Activated CD4-positive, alpha-beta T cell treated with anti-CD3 and anti-CD28 coated beads, Interleukin-2, amount 10 ng/mL, durations not matched to agents 24 days and 14 days (primary cell): ENCODE measurements at places on chromosomes 2 and 18.

DNA sequence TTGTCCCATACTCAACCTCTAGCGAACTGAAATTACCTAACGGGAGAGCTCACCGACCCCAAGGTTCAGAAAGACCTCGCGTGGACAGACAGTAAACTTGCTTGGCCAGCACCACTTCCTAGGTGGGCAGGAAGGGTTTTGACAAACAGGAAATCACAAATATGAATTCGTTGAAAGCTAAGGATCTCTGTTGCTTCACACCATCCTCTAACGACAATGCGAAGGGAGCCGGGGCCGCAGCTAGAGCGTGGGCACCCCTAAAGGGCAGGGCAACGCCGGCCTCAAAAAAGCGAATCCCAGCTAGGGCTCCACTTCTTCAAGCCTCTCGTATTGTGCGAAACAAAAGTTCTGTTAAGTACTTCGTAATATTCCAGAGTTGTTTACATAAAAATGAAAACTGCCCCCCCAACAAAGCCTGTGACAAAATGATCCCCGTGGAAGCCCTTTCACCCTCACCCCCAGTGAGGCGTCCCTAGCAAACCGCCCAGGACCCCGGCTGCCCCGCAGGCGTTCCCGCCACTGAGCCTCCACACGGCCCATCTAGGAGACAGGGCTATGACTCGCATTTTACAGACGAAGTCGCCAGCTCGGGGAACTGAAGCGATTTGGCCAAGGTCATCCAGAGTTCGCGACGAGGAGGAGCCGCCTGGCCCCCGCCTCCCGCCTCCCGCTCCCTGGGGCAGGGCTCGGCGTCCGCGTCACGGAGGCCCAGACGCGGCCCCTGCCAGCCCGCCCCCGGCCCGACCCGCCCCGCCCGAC, 548 bp downstream of the KANSL3 start:
- DNase-seq = peak; percentile 95

DNA sequence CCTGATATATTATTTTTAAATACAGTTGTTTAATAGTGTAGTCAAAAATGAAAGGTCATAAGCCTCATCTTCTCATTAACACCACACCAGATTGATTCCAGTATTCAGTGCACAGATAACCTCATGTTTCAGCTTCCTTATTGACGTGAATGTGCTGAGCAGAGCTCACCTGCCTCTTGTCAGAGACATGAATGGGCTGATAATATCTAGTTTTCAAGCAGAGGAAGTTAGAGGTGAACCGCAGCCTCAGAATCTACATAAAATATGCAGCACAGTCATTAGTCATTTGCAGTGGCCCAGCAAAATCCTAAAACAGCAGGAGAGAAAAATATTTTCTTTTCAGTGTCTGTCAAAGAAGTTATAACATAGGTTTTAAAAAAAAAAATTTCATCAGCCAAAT, 216.2 kb downstream of the GBX2 start:
- peak; percentile 83 for DNase-seq

DNA sequence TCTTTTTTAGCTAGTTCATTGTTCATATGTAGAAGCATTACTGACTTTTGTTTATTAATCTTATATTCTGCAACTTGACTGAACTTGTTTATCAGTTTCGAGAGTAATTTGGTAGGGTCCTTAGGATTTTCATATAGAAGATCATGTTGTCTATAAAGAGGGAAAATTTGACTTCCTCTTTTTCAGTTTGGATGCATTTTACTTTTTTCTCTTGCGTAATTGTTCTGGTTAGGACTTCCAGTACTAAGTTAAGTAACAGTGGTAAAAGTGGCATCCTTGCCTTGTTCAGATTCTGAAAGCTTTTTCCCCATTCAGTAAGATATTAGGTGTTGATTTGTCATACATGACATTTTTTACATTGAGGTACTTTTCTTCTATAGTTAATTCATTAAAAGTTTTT, 726.0 kb downstream of the KCNJ3 start:
- DNase-seq = no peak

GRCh38 chr2:224786848-224787247, 70.7 kb upstream of the CCDC195 start:
- no peak for DNase-seq

DNA sequence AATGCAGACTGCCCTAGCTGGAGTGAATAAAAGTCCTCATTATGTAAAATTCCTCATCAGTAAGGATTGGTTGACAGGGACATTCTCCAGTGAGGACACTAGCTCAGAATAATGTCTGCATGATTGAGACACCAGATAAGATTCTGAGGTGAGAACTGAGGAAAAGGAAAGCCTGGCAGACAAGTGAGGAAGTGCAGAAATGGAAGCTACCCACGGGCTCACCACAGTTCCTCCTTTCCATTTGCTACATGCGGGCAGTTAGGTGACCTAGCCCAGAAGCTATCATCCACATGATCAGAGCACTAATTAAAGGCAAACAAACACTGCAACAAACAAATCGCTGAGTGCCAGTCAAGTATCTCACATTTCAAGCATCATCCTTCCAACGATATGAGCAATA, 27.7 kb downstream of the NETO1 start:
- DNase-seq = no peak

DNA sequence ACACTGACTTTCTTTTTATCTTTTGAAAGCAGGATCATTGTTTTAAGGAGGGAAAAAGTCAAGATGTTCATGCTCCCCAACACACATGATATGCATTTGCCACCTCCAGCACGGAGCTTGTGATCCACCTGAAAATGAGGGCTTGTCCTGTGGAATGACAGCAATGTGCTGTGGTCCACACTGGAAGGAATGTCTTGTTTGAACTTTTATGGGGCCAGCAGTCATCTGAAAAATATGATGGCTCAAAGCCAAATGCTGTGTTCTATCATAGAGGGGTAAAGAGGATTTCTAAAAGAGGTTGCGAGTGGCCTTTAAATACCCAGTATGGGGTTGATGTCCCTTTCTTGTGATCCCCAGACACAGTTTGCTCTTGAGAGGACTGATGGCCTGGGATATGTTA, 226.5 kb upstream of the SPRED2 start:
- DNase-seq = no peak

DNA sequence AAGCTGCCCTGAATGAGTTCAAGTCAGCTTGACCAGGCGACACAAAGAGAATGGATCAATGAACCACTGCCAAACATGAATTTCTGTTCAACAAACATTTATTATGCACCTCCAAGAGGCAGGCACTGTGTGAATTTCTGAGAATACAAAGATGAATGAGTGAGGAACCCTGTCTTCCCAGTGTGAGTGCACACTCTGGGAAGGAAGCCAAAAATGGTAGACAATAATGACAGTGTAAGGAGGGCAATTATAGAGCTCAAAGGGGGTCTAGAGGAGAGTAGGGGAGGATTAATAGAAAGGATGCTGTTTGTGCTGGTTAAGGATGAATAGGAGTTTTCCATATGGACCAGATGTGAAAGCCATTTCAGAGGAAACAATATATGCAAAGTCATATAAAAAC, 213.4 kb downstream of the DCC start:
- no peak for DNase-seq

DNA sequence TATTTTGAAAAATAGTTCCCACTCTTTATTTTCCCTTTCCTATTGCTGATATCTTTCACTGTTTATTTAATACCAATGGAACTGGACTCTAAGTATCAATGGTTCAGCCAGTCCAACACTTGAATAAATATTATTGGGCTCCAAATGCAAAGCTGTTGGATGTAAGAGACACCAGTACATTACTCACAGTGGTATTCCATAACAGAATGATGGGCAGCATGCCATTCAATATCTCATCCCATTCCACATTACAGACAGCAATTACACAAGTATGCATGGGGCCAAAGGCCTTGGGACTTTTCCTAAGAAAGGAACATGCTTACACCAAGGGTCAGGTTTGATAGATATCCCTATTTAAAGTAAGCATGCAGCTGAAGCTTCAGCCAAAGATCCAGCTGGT, 231.9 kb downstream of the RND3 start:
- DNase-seq = no peak

GRCh38 chr18:62732617-62733016, 17.3 kb downstream of the PHLPP1 start:
- DNase-seq = no peak

DNA sequence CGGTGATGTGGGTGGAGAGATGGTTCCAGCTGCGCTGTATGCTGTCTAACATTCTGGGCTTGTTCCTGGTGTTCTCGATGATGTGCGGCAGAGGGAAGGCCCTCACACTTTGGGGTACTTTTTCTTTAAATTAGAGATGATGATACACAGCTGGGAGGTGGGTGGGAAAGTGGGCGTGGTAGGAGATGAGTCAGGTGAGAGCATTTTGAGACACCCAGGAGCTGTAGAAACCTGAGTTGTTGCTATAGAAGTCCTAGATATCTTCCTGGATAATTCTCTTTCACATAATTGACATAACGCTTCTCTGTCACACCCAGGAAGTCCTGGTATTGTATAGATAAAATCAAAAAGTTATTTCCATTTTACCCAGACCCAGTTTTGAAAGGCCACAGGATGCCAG, 103.8 kb upstream of the ALKAL2 start:
- DNase-seq = peak; percentile 52

DNA sequence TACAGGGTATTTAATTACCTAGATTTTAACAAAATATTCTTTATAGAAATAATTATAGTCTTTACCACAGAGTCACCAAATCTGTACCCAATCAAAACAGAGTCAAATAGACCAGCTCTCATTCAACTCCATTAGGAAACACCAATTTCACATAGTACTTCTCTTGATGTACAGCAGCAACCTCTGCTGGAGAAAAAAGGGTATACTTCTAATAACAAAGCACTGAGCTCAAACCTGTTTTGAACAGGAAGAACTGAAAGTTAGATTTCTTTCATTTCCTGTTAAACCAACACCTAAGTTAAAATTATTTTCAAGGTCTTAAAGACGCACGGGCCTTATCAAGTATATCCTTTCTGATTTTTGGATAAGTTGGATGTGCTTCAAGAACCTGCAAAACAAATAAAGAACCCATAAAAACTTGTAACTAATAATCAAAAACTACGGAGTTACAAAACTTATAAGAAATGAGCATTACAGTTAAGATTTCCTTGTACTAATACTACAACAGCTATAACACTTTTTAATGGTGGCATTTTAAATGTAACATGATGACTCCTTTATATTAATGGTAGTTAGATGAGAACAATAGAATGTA, 79.0 kb downstream of the TTC21B start:
- peak; percentile 76 for DNase-seq

- no peak for DNase-seq
These were observed 47.1 kb downstream of the KCNG3 start for GRCh38 chr2:42446503-42447271.
